ENCODE measurements at places on chromosomes 6 and 20.

GRCh38 chr6:157143171-157143889 lies 180.0 kb downstream of the TMEM242 start:
- DNase-seq = no peak

GRCh38 chr20:45576995-45577394 lies 2.1 kb downstream of the WFDC8 start:
- no peak for DNase-seq

DNA sequence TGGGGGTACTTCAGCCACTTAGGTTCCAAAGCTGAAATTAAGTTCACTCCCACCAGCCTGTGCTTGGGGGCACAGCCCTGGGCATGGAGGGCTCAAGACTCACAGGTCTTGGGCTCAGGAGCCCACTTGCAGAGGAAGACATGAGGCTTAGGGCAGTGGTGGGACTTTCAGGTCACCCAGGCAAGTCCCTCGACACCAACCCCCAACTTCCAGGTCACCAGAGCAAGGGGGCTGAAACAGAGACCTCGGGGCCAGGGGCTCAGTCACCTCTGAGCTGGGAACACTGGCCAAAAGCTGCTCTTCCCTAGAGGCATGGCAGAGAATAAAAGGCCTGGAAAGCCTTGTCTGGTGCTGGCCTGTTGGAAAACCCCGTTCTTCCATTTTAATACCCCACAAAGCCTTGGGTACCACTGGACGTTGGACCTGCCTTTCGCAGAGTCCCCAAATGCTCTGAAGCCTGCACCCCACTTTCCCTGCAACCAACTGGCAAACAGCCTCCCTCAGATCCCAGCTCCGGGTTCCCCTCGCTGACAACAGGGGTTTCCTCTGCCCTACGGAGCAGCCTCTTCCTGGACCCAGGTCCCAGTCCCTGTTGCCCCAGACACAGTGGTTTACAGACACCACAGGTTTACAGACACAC lies 160.9 kb upstream of the PMEPA1 start:
- no peak for DNase-seq

- no peak for DNase-seq
These were observed 19.5 kb downstream of the ZNF311 start for GRCh38 chr6:28985462-28986164.

- DNase-seq = peak; percentile 3
These were observed 119.4 kb downstream of the JARID2 start for GRCh38 chr6:15365273-15365687.

DNA sequence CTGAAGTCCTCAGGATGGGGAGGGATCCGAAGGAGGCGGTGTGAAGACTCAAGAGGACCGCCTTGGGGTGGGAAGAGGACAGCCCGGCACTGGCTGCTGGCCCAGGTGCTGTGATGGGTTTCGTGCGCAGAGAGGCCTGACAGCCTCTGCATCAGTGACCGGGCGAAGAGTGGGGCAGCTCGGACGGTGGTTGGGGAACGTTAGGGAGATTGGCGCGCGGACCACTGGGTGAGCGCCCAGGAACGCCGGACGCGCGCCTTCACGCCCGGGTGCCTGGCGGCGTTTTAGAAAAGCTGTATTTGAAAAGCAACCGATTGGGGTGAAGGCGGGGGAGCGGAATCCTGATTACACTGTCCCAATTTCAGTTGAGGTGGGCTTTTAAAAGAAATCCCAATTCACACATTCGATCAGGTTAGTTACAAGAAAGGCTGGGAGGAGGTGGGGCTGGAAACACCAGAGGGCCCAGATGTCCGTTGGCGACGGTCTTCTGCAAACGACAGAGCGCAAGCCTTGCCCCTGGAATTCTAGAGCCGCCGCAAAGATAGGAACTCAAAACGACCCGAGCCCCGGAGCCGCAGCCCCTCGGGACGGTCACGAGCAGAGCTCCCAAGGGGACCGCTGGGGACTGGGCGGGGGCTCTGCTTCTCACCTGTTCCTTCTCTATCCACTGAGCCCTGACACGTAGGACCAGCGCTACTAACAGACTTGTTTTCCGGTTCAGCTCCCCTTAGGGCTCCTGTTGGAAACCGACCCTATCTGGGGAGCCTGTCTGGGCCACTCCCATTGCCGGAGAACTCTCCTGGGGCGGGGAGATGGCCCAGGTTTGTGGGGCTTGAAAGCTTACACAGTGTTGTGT lies 8.5 kb upstream of the TRIM40 start:
- DNase-seq = no peak

DNA sequence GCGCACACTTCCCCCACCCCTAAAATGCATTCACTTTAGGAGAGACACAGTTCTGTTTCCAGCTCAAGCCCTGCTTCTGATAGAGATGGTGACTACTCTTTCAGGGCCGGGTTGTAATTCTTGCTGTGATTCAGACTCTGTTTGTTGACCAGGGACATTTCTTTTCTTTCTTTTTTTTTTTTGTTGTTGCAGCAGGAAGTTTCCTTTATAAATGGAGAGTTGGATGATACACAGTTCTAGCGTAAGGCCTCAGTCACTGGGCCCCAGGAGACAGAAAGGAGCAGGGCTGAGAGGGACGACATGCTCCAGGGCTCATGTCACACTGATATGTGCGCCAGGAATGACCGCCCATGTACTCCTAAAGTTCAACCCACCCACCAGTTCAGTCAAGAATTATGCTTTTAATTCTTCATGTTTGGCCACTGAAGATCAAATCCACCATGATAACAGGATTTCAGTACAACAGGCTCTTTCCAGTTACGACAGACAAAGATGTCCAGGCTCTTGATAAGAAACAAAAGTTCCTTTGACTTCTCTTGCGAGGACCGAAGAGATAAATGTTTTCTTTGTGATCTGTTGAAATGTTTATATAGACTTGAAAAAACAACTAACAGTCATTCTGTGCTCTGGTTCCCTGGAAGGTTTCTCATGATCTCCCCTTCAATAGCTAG lies 142.5 kb downstream of the CD164 start:
- DNase-seq = no peak

- no peak for DNase-seq
These were observed 42.7 kb upstream of the CLDN20 start for GRCh38 chr6:155221086-155221485.

DNA sequence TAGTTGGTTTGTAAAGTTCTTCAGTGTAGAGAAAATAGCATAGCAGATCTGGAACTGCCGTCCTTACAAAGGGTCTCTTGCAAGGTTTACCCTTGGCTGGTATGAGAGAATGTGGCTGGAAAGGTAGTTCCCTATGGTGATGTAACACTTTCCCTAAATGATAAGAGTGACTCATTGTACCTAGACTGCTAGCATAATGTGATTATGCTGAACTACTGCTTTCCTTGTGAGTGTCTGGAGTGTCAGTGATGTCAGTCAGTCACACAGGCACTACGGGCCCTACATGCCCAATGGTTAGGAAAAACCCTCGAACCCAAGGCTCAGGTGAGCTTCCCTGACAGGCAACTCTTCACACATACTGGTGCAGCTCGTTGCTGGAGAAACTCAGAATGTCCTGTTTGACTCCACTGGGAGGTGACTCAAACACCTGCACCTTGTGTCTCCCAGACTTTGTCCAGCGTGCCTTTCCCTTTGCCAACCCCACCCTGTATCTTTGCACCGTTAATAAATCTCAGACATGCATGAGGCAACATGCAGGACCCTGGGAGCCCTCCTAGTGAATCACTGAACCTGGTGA lies 28.4 kb upstream of the LY86 start:
- DNase-seq = no peak

GRCh38 chr20:44570367-44570766 lies 12.0 kb upstream of the PKIG start:
- no peak for DNase-seq
